ENCODE measurements at places on chromosomes 5 and 9.
A peak's percentile ranks its signal among the peaks of the same experiment; 100 is the strongest.

DNA sequence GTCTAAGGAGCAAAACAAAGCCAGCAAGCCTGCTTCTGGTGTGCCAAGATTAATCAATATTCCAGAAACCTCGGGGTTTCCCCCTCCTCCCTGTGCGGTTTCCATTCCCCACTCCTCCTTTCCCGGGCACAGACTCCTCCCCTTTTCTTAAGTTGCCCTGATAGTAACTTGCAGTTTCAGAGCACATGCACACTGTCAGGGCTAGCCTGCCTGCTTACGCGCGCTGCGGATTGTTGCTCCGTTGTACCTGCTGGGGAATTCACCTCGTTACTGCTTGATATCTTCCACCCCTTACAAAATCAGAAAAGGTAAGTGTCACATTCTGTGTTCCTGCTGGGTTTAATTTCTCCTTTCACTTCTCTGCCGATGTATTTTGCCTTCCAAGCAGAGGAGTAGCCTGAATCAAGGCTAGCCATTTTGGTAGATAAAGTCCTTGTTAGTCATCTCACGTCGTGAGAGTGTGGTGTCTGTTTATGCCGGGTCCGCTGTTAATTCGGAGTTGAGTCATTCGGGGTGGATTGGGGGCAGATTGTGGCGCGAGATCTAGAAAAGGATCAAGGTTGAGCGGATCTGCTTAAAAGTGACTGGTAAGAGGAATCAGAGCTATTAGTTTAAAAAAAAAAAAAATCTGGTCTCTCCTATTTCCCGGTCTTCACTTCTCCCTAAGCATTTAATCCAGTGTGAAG is at the start of gene SLC1A3:
Gene SLC1A3, plus strand, starts transcription at position 179 of the 686 bp plus-strand sequence. CDS start 1,818 bp downstream, outside the sequence.
- DNase-seq, result peak; percentile 76

GRCh38 chr5:159884917-159885620 is 31.2 kb upstream of the ADRA1B start:
- no peak for DNase-seq

DNA sequence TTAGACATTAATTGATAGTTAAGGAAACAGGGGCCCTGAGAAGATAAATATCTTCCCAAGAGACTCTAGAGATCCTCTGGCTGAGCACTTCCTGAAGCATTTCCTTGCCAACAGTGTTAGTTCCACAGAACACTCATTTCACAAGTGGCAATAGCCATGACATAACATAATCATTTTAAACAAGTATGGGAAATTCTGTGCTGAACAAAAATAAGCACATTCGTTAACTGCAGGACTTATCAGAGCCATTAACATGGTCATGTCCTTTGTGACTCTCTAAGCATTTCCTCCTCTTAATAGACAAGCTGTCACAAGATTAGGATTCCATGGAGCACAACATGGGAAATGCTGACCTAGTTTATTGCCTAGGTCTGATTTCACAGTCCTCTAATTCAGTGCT is 184.9 kb downstream of the SNX18 start:
- no peak for DNase-seq

- no peak for DNase-seq
Observed at GRCh38 chr5:79878721-79879336, 112.2 kb downstream of the MTX3 start.

- DNase-seq, result no peak
Observed at GRCh38 chr9:93619272-93619775, 42.9 kb downstream of the PHF2 start.

GRCh38 chr9:127159325-127159801 is 36.9 kb upstream of the ANGPTL2 start:
- DNase-seq, result no peak

GRCh38 chr5:97478483-97478882 is 295.4 kb upstream of the RIOK2 start:
- DNase-seq, result no peak

DNA sequence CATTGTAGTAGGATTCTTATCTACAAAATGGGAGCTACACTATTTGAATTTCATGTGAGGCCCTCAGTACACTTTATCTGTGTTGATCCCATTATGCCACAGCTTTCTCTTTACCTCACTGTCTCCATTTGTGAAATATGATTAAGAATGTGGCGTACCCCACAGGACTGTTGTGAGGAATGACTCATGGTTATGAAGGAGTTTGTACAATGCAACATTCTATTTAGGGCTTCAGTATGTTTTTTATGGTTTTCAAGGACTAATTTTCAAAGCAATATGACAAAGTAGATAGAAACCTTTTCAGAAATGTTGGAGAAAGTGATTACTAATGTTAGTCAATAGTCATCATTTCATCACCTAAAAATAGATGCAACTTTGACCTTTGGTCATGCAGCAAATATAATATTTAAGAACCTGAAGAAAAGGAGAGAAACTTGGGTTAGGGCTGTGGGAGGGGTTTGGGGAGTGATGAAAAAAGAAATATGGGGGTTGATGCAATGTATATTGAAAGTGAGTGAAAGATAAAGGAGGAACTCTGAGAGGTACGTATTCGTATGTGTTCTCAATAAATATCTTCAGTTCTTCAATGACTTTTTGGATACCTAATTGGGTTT is 53.7 kb upstream of the PIP5K1B start:
- DNase-seq, result no peak

- DNase-seq, result no peak
Observed at GRCh38 chr5:40549616-40550015, 130.1 kb upstream of the PTGER4 start.

- no peak for DNase-seq
Observed at GRCh38 chr9:21995666-21996398, 1.2 kb downstream of the CDKN2B-AS1 start.

- no peak for DNase-seq
Observed at GRCh38 chr9:6842584-6842947, 84.8 kb downstream of the KDM4C start.

DNA sequence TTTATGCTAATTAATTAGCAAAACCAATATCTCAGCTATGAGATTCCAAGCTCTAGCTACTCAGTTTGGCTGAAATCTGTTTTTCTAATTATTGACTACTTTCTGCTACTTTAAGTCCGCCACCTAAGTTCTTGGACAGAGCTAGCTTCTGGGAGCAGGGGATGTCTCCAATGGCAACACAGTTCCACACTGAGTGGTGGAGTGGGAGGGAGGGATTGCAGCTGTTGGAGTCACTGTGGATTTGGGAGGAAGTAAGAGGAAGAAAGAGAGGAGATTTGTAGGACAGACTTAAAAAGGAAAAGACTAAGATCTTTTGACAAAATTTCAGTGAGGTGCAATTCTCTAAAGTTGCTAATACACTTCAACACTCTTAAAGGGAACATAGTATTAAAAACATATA is 450.8 kb downstream of the NFIB start:
- no peak for DNase-seq

GRCh38 chr5:154078272-154078671 is 39.5 kb downstream of the MFAP3 start:
- DNase-seq, result no peak

- DNase-seq, result no peak
Observed at GRCh38 chr5:87524217-87524616, 111.5 kb upstream of the CCNH start.

- DNase-seq, result no peak
Observed at GRCh38 chr5:169788168-169788567, 151.1 kb downstream of the DOCK2 start.

DNA sequence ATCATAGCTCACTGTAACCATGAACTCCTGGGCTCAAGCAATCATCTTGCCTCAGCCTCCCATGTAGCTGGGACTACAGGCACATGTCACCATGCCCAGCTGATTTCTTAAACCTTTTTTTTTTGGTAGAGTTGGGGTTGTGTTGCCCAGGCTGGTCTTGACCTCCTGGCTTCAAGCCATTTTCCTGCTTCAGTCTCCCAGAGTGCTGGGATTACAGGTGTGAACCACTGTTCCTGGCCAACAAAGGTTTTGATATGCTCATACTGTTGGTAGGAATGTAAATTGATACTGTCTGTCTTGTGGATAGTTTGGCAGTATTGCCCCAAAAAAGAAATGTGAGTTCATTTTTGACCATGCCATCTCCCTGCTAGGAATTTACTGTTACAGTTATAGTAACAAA is 77.4 kb upstream of the TMEM171 start:
- no peak for DNase-seq

GRCh38 chr5:176162198-176162597 is 76.0 kb upstream of the SIMC1 start:
- peak; percentile 79 for DNase-seq

DNA sequence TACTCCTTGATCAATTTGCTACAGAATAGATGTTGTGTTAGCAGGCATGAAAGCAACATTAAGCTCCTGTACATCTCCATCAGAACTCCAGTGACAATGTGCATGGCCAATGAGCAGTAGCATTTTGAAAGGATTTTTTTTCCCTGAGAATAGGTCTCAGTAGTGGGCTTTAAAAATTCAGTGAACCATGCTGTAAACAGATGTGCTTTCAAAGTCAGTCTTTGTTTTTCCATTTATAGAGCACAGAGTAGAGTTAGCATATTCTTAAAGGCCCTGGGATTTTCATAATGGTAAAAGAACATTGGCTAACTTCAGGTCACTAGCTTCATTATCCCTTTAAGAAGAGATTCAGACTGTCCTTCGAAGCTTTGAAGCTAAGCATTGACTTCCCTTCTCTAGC is 150.8 kb downstream of the VPS13A start:
- DNase-seq, result no peak

DNA sequence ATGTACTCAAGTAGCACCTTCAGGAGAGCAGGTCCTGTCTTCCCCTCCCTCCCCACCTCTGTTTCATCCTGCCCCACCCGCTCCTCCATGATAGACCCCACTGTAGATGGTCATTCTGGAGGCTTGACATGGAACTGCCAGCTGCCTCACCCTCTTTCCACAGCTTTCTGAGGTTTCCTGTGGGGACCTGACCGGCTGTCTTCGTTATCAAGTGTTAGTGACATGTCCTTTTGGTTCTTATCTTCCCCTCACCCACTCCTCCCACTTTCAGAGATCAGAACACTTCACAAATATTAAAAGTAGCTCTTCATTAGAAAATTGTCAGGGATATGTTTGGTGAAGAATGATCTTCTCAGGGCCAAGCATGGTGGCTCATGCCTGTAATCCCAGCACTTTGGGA is 52.7 kb downstream of the MEGF10 start:
- no peak for DNase-seq
